Kasumi-1 (cell line): ENCODE measurements at places on chromosomes 12 and 14.

- no peak for DNase-seq
Observed at GRCh38 chr12:6914947-6915788, 788 bp downstream of the ENO2 start.

DNA sequence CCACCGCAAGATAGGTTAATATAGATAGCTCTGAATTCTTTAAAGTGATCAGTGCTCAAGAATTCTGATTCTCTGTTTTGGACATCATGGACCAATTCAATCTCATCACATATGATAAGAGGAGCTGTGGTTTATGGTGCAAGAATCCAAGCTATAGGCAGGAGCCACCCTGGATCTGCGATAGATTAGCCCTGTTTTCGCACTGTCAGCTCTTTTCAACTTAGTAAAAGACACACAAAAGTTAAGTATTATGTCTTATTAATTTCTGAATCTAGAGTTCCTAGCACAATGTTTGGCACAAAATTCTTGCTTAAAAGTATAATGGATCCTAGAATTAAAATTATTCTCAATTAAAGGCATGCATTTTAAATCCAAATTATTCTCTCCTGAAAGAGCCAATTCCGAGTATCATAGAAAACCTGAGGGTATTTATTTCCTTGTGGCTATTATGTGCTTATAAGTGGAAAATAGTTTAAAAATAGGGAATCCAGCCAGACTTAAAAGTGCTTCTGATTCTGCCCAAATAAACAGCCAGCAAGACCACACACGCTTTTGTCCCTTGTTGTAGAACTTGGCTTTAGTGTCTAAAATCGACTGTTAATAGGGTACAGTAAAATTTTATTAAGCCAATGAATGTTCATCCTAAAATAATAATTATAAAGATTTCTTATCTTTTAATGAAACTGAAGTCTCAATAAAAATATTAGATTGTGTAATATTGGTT, 184.9 kb upstream of the FLRT2 start:
- no peak for DNase-seq

DNA sequence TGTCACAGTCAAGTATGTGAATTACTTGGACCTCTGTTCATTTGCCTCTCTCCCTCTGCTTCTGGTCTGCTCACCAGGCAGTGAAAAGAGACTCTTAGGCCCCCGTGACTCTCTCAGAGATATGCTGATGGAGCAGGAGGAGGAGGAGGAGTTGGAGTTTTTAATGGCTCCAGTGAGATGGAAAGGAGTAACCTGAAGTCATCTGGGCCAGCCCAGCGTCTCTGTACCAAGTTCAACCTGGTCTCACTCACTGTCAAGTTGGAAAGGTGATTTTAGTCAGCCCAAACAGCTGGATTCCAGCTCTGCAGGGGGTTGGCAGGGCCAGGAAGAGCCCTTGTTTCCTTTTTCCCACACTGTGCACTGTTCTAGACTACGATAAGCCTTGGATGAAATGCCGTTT, 48.6 kb downstream of the SH2B3 start:
- no peak for DNase-seq

DNA sequence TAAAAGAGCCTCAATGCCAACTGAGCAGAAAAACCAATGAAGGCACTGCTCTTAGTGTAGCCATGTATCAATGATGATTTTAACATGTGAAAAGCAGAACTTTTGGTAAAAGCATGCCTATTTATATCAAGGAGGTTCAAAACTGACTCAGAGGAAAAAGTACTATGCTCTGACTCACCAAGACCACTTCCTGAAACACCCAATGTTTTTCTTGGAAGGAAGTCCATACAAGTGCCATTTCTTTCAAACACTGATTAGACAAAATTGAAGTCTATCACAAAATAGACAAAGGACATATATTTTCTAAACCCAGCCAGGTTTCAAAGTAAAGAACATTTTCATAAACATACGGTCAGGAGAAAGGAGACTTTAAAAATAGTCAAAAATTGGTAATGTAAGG, 88.6 kb downstream of the EPS8 start:
- peak; percentile 78 for DNase-seq

GRCh38 chr12:56628671-56629458, 1.3 kb downstream of the BAZ2A start:
- DNase-seq: peak; percentile 43
